GM19239 (cell line): ENCODE measurements at places on chromosomes 2 and 18.

GRCh38 chr2:204665771-204666170 lies 120.5 kb downstream of the PARD3B start:
- DNase-seq = no peak

- DNase-seq = no peak
These were observed 40.3 kb upstream of the MGAT4A start for GRCh38 chr2:98771264-98771663.

DNA sequence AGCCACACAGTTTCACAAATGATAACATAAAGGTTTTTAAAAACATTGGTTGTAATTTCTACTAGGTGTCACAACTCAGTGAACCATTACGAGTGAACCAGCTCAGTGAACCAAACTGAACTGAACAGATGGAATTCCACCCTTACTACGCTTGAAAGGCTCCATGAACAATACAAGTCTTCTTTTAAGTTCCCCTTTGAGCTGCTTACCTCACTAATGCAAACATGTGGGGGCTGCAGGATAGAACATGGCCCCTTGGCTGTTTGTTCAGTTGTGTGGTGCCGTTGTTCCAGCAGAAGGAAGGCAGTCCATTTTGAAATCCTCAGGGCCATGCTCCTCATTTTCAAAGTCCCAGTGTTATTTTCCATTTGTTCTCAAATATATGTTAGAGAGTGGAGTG lies 30.7 kb upstream of the KLHL14 start:
- no peak for DNase-seq

DNA sequence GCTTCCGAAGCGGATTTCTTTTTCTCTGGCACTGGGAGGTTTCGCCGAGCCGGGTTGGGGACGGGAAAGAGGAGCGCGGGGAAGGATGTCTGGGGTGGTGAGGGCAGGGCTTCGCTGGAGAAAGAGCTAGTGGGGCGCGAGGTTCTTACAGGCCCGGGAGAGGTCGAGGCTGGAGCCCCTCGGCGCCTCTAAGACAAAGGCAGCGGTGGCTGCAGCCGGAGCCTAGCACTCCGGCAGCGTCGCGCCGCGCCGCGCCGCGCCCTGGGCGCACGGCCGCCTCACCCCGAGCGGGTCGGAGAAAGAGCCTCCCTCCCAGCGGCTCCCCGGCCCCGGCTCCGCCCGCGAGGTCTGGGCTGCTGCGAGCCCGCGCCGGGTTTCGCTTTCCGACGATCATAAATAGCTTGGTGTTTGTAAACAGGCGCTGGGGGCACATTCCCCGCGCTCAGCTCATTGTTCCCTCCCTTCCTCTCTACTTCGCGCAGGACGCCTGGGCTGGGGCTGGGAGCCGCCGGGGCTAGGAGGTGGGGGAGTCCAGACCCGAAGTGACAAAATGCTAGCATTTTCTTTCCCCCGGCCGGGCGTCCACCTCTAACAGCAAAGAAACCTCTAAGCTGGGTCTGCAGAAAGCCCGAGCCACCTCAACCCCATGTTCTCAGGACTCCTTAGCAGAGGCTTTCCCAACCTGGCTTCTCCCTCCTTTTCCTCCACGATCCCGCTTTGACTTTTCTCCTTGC lies 813 bp upstream of the MEIS1 start:
- no peak for DNase-seq

DNA sequence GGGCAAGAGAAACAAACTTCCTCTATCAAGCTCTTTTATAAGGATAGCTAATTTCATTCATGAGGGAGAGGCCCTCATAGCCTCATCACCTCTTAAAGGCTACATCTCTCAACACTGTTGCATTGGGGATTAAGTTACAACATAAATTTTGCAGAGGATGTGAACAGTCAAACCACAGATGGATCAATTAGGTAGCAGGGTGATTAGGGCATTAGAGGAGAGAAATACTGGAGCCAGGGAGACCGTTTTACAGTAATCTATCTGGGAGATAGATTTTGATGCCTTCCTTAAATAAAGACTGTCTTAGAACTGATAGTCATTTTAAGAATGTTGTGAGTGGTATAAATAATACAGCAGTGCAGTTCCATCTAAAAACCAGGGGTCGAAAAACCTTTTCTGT lies 258.9 kb downstream of the DCC start:
- no peak for DNase-seq

- DNase-seq = no peak
These were observed 31.4 kb upstream of the CASP8 start for GRCh38 chr2:201228912-201229290.

- no peak for DNase-seq
These were observed 92.3 kb downstream of the METTL8 start for GRCh38 chr2:171341394-171342066.

DNA sequence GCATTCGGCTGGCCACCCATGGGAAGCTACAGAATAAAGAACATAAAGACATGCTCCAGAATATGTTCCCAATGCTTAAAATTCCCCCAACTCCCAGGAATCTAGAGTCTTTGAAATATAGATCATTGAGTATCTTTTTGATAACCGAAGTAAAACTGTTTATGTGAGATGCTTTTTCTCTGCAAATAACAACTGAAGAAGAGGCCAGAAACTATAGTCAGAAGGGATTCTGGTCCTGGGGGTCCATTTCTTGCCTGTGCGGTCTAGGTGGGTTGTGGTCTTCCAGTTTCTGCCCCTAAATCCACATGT lies 30.6 kb upstream of the SLC66A3 start:
- no peak for DNase-seq

DNA sequence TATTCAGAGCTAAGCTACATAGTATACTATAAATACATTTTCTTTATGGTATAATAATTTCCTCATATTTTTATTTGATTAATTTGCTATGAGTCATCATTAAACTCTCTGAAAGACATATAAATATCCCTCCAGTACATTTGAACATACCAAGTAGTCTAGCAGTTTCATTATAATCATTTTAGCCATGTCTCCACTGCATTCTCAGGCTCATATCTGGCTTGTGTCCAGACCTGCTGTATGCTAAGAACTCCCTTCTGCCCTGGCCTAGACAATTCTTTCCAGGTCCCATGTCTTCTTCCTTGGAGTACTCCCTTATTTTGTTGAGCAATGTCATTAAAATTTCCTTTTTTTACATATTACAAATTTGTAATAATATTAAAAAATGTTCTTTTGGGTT lies 16.6 kb upstream of the DYNC1I2 start:
- DNase-seq = no peak

GRCh38 chr2:232568161-232568560 lies 17.7 kb downstream of the EIF4E2 start:
- DNase-seq = no peak

DNA sequence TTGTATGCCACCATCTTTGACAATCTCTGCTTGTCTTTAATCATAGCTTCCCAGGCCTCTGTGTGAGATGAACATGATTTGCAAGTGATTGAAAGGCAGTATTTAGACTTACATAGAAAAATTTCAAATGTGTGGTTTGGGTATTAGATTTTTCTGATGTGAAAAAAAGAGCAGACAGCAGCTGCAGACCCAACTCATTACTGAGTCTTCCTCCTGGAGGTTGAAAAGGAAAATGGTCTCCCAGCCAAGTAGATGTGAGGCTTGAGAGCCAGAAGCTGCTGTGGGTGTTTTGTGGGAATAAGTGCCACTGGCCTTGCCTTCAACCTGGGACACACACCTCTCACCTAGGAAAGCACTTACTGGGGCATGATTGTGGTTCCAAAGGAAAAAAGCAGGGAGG lies 92.5 kb downstream of the KCTD18 start:
- DNase-seq = no peak

GRCh38 chr2:114488841-114489530 lies 46.5 kb downstream of the DPP10 start:
- no peak for DNase-seq

GRCh38 chr2:200188876-200189275 lies 117.6 kb upstream of the SPATS2L start:
- no peak for DNase-seq

GRCh38 chr2:176149481-176149938 lies 1.8 kb upstream of the HOXD4 start:
- no peak for DNase-seq

- DNase-seq = no peak
These were observed 1.3 kb downstream of the NEUROD1 start for GRCh38 chr2:181678861-181679543.

DNA sequence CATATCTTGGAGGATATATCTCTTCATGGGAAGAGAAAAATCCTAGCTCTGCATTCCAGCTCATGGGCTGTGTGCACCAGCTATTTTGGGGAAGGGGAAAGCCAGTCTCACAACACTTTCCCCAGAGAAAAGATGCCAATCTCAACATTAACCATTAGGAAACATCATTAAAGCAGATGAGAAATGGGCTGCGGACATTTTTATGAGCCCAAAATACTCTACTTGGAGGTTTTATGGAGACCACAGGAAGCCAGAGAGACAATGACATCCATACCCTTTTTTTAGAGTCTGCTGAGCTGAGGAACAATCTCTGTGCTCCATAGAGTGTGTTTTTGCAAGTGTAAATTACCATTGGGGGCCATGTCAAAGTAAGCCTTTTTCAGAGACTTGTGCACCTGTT lies 213.7 kb downstream of the TRIB2 start:
- no peak for DNase-seq

DNA sequence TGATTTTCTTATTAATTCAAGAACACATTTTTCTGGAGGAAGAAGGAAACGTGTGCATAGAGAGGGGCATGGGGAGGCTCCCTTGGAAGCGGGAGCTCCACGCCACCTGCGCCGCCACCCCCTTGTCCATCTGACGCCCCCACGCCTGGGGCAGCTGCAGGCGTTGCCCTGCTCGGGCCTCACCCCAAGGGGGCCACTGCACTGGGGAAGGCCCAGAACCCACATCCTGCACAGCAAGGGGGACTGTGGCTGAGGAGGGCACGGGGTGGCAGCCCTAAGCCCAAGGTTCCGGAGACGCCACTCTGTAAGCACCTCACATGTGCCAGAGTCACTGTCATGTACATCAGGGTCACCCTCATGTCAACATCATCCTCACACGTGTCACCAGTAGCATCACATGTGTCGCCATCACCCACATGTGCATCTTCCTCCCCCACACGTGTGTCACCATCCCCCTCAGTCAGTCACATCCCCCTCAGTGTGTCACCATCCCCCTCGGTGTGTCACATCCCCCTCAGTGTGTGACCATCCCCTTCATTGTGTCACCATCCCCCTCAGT lies 486.7 kb upstream of the SALL3 start:
- DNase-seq = no peak

GRCh38 chr2:127545796-127546195 lies 10.3 kb downstream of the MYO7B start:
- DNase-seq = no peak

- no peak for DNase-seq
These were observed 180.2 kb upstream of the KLHL29 start for GRCh38 chr2:23204685-23205242.

- DNase-seq = no peak
These were observed 98.1 kb downstream of the AGAP1 start for GRCh38 chr2:235591921-235592320.

DNA sequence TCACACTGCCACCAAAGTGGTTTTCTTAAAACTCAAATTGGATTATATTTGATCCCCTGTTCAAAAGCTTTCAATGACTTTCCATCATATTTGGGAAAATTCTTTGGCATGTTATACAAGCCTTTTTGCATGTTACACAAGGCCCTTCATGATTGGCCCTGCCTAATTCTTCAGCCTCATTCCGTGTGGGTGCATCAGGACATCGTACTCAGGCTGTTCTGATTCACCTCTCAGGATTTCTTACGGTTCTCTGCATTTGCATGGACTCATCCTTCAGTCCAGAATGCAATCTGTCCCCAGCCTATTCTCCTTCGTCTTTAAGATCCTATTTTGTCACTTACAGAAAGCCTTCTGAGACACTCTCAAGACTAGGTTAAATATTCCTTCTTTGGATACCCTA lies 107.8 kb downstream of the LYPD1 start:
- DNase-seq = no peak

DNA sequence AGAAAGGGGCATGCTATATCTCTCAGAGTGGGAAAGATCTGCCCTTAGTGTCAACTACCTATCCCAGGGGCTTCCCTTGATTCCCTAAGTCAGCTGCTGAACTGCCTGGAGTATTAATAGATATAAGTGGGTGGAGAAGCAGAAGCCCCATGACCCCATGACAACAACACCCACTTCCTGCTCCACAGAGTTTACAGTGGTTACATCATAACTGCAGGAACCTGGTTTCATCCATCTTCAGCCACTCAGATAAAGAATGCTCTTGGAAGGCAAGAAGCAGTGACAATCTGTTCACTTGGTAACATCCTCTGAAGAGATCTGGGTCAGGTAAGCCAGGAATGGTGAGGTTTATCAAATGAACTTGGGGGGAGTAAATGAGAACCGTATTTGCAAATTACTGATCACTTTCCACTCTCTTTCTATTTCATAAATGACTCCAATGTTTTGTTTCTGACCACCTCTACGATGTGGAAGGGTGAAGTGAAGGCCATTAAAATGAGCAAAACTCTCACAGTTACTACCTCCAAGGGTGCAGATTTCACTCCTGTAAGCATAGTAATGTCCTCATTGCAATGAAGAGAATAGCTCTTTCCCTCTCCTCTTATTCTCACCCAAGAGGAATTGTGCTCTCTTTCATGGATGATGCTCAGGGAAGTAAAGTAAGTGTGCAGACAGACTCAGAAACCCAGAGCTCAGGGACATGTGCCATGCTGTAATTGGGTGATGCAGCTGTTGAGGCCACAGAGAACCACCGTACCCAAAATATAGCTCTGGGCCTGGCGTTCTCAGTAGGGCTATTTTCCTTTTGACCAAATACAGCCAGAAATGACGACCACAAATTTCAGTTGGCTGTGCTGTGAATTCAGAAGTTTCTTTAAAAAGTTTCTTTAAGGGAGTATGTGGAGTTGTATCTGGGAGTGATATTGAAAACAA lies 192.8 kb upstream of the APCDD1 start:
- no peak for DNase-seq

- no peak for DNase-seq
These were observed 64.7 kb downstream of the STK25 start for GRCh38 chr2:241443486-241444223.

DNA sequence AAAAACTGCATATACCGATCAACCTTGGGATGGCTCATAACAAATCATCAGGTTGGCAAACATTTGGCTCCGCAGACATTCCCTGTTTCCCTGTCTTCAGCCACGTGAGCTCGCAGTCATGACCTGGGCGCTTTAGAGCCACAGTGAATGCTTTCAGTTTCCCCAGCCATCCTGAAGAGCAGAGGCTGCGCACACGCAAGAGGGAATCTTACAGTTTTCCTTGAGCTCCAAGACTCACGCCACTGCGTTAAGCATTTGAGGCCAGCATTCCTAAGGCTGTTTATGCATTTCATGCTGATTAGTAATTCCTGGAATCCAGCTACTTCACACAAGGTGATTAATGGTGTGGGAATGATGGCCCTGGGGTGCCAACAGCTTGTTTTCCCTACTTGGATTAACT lies 95.1 kb downstream of the MTCL1 start:
- no peak for DNase-seq

- no peak for DNase-seq
These were observed 90.6 kb downstream of the POU3F3 start for GRCh38 chr2:104944495-104944894.

- DNase-seq = no peak
These were observed 53.4 kb downstream of the LIMS1 start for GRCh38 chr2:108587621-108588020.
